ENCODE measurements at places on chromosomes 13 and 19.

DNA sequence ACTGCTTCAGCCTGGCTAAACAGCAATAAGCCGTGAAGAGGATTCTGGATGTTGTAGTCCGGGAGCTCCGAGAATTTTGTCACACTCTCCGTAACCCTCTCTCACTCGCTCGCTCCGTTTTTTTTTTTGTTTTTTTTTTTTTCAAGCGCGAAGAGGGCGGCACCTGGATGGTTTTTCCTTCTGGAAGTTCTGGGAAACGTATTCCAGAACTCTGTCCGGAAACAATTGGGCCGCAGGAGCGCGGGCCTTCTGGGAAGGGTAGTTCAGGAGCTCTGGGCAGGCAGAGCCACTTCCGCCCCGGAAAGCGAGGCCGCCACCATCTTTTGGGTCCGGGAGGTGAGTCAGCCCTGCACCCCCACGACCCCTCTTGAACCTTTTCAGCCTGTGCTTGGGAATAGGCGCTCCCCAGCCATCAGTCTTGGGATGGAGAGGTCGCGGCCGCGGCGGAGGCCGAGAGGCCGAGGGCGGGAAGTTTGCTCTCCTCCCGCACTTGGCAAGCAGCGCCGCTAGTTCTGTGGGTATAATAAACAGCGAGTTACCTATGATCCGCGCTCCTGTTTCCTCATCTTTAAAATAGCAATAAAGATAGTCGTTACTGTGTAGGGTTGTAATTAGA is at the start of gene ZNF227:
Gene ZNF227 (plus strand): TSS at position 283 of the 616 bp plus-strand sequence. CDS start 5,261 bp downstream, outside the sequence.
- DNase-seq = peak; percentile 71

DNA sequence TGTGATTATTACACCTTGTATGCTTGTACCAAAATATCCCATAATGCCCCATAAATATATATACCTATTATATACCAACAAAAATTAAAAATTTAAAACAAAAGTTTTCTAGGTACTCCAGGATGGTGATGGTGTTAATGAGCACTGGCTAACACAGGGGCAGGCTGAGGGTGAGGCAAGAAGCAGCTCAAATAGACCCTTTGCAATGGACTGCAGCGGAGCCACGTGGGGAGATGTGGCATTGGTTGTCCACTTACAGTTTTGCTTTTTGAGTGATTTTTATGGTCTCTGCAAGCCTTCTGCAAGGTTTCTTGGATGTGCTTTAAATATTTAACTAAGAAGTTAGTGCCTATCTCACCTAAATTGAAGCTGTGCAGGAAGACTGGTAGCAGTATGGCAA is 132.9 kb downstream of the RAP2A start:
- DNase-seq = no peak

- DNase-seq = no peak
Observed at GRCh38 chr13:109642358-109642757, 144.0 kb downstream of the IRS2 start.

GRCh38 chr19:10644260-10645007 is 9.7 kb upstream of the ILF3 start:
- DNase-seq = peak; percentile 73

DNA sequence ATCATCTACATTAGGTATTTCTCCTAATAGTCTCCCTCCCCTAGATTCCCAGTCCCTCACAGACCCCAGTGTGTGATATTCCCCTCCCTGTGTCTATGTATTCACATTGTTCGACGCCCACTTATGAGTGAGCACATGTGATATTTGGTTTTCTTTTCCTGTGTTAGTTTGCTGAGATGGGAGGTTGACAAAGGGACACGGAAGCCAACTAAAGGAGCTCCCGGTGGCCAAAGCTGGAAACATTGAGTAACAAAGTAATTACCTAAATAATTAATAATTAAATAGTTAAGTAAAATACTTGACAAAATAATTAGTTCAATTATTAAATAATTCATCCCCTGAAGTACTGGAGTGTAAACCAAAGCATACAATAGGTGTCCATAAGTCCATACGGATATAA is 1.7 kb upstream of the PRR20A start:
- DNase-seq = no peak

DNA sequence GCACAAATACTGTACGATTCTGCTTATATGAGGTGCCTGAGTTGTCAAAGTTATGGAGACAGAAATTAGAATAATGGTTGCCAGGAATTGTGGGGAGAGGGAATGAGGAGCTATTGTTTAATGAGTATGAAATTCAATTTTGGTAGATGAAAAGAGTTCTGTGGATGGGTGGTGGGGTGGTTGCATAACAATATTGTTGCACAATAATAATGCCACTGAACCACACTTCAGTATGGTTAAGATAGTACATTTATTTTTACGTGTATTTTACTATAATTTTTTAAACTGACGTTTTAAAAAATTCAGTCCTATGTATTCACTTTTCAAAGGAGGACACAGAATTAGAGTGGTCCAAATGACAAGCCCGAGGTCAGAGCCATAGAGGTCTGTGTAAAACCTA is 1.8 kb upstream of the OXGR1 start:
- DNase-seq = no peak

DNA sequence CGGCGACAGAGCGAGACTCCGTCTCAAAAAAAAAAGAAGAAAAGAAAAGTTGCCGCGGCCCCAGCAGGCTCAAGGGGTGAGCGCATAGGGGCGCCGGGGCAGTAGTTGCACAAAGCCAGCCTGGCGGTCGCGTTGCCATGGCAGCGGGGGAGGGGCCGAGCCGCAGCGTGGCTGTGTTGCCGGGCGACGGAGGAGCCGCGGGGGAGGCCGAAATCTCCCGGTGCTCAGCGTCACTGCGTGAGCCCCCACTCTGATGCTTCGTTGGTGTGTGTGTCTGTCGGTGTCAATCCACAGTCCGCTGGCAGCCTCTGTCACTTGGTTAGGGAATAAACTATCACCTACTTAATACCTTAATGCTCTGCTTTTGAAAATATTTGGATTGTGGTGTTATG is 82.9 kb upstream of the C1QTNF9B start:
- DNase-seq = peak; percentile 84

DNA sequence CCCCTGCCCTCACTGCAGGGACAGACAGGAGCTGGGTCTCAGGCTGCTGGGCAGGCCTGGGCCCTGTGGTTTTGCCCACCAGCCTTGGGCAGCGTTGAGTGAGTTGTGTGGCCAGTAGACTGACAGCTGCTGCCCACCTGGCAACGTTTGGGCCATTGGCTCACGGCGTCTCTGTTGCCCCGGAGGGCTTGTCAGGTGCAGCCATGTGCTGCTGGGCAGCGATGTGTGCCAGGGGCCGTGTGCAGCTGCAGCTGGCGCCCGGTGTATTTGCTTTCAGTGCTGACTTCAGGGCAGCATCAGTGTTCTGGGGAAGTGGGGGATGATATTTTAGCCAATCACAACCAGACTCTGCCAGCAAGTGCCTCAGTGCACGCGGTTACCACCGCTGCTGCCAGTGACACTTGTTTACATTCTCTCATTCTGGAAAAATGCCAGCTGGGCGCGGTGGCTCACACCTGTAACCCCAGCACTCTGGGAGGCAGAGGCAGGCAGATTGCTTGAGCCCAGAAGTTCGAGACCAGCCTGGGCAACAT is 10.6 kb downstream of the FZR1 start:
- DNase-seq = no peak

DNA sequence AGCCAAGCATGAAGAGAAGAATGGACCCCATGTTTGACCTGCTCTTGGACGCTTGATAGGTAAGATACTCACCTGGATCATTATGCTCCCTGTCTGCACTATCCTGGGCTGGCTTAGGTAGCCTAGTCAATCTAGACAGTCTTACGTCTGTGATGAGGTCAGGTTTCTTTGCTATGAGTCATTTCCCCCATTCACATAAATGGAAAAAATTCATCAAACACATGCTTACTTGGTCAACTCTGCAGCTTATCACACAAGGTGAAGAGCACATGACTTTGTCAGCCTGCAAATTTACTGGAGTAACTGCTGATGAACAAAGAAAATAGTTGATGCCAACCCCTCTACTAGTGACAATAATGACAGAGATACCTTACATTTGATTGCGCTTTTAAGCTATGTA is 170.0 kb downstream of the NUFIP1 start:
- DNase-seq = peak; percentile 31

GRCh38 chr19:10173527-10173926 is 21.2 kb downstream of the DNMT1 start:
- DNase-seq = no peak

GRCh38 chr19:44113784-44114390 is 688 bp downstream of the ZNF225 start:
- no peak for DNase-seq

DNA sequence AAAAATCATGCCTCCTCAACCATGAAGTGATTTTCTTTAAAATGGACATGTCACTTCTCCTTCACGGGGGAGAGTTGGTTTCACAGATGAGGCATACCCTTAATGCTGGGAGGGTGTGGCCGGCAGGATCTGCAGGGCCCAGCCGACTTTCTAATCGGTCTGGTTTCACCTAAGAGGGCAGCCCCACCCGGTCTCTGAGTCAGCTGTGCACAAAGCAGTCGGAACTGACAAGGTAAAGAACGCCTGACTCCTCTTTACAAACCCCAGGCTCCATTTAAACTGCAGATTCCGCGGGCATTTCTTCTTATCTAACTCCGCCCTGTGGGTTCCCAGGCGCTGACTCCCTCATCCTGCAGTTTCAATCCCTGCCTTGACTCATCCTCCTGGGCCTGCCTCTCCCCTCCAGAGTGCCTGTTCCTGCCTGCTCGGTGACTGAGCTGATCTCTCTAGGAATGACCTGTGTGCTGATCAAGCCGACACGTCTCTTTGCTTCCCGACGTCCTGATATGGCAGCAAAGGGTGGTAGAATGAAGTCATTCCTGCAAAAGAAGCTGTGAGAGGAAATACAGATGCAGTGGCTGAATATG is 63.4 kb downstream of the EFNB2 start:
- DNase-seq = no peak

- DNase-seq = peak; percentile 29
Observed at GRCh38 chr19:50203281-50204080, at the start of gene MYH14. TSS of gene MYH14 (plus strand) at chr19:50203622. CDS start at chr19:50210366, 6,744 bp downstream.

- DNase-seq = no peak
Observed at GRCh38 chr19:13281567-13282291, 131.5 kb downstream of the IER2 start.

GRCh38 chr13:97848886-97849285 is 104.6 kb upstream of the IPO5 start:
- no peak for DNase-seq

DNA sequence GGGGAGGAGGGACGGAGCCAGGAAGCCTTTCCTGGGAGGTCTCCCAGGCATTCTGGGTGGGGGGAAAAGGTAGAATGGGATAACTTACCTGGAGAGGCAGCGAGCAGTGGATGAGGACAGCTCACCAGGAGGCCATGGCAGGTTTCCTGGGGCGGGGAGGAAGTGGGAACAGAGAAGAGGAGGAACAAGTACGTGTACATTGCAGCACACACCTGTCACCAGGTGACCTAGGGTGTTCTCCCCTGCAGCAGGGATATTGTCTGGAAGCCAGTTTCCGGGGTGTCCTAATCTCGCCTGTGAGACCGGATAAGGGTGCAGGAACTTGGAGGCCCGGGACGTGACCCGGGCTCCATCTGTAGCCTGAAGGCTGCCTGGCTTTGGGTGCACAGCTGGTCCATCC is at the start of gene FUT3:
Gene FUT3 (minus strand): TSS at position 148 of the 400 bp plus-strand sequence.
- no peak for DNase-seq

DNA sequence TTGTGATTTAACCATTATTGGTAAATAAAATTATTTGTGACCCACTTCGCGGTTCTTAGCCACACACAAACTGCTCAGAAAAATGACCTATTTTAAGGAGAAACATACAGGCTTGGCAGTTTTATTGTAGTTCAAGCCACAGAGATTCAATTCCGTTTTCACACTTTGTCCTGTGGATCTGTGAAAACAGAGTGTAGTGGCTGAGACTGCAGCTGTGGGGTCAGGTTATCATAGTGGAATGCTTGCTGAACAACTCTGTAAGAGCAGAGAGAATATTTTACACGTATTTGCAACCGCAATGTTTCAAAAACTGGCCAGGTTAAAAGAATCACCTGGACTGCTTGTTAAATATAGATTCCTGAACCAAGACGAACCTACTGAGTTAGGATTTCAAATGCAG is 292.5 kb downstream of the GPC5 start:
- no peak for DNase-seq

- no peak for DNase-seq
Observed at GRCh38 chr19:13071444-13072187, 31.0 kb downstream of the LYL1 start.

GRCh38 chr19:18896421-18896841 is 473 bp upstream of the CERS1 start:
- DNase-seq = no peak

- no peak for DNase-seq
Observed at GRCh38 chr19:50311723-50312635, 17.2 kb downstream of the KCNC3 start.

GRCh38 chr19:19427944-19428343 is 22.5 kb downstream of the GATAD2A start:
- DNase-seq = no peak

- DNase-seq = no peak
Observed at GRCh38 chr13:107827840-107828549, 387.3 kb downstream of the LIG4 start.

DNA sequence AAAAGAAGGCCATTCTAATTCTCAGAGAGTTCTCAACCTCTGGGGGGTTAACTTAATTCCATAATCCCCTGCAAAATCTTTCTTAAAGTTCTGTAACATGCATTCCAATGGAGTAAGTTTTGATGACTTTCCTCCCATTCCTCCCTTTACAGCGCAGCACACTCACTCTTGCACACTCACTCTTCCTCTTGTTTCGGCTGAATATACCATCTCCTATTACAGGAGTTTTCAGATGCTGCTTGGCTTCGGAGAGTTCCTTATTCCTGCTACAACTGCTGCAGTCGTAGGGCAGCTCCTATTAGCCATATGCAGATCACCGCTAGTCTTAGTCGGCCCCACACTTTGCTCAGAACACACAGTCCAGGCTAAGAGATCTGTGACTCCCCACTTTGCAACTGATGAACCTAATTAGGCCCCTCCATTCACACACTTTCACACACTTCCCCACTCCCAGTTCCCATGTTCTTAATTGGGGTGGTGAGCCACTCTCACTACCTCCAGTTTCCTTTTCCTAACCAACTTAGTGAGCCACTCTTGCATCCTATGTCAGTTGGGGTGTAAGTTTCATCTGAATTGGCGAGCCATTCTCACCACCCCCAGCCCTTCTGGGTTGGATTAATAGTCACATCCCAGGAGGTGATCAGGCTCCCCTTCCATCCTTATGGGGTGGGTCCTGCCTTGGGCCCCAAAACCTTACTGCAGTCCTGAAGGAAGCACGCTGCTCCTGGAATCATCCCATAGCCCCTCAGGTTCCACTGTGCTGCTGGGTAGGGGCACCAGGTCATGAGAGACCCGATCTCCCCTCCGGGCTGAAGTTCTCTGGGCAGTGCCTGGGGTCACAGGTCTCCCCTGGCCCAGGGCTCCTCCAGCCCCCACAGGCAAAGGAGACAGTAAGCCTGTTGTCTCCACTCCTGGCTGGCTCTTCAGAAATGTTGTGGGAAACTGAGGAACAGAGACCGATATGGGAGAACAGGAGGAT is 53.9 kb downstream of the OR10H4 start:
- no peak for DNase-seq
